T-helper 1 cell (primary cell): ENCODE measurements at places on chromosomes 13 and 19.

- DNase-seq: no peak
These were observed 1.1 kb downstream of the CLN5 start for GRCh38 chr13:76993021-76993420.

DNA sequence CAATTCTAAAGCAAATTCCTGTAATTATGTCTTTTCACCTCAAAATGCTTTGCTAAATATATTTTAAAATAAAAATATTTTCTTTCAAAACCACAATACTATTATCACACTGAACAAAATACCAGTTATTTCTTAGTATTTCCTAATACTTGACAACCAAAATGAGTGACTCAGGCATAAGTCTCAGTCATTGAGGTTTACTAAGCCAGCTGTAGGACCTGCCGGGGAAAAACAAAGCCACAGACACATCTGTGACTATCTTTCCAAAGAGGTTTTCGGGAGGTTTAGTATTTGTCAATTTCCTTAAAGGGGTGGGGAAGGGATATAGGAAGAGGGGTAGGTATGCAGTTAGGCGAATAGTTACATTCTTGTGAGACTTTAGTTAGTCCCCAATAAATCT is 3.2 kb upstream of the ZNF235 start:
- no peak for DNase-seq

- DNase-seq: peak; percentile 32
These were observed 40.6 kb upstream of the ZNF681 start for GRCh38 chr19:23799321-23799720.

DNA sequence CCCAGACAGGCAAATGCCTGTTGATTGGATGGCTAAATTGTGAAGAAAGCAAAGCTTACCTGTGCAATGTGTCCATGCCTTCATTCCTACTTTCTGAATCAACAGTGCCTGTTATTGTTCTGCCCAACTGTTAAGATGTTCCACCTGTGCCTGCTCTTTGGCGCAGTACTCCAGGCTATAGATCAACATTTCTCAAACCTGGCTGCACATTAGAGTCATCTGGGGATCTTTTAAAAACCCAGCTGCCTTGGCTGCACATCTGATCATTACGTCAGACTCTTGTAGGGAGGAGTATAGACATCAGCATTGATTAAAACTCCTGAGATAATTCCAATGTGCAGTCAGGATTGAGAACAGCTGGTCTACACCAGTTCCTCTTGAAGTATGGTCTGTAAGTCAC is 16.2 kb upstream of the CPB2 start:
- DNase-seq: no peak

- DNase-seq: no peak
These were observed 70.9 kb downstream of the PEPD start for GRCh38 chr19:33450689-33451088.

GRCh38 chr13:112434032-112434431 is 57.9 kb downstream of the SPACA7 start:
- DNase-seq: no peak

- no peak for DNase-seq
These were observed 14.0 kb upstream of the ZNF780A start for GRCh38 chr19:40104754-40105153.

GRCh38 chr13:108444448-108444847 is 174.9 kb downstream of the TNFSF13B start:
- DNase-seq: no peak

- DNase-seq: no peak
These were observed 7.2 kb upstream of the RELB start for GRCh38 chr19:44993926-44994537.

- DNase-seq: no peak
These were observed 87.9 kb downstream of the LIG4 start for GRCh38 chr13:108127406-108127805.

DNA sequence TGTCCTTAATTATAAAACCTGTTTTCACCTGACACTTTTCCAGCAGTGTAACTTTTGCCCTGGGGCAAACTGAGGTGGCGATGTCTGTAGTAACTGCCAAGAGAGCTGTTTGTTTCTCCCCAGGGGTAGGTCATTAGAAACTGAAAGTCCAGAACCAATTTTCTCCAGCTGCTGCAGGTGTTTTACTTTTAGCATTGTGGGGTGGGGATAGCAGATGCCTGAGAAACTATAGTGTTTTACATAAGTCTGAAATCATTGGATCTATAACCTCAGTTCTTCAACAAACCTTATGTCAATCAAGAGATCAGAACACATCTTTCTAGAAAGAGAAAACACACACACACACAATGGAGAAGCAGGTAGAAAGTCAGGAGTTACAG is 92.7 kb downstream of the LHFPL6 start:
- no peak for DNase-seq

DNA sequence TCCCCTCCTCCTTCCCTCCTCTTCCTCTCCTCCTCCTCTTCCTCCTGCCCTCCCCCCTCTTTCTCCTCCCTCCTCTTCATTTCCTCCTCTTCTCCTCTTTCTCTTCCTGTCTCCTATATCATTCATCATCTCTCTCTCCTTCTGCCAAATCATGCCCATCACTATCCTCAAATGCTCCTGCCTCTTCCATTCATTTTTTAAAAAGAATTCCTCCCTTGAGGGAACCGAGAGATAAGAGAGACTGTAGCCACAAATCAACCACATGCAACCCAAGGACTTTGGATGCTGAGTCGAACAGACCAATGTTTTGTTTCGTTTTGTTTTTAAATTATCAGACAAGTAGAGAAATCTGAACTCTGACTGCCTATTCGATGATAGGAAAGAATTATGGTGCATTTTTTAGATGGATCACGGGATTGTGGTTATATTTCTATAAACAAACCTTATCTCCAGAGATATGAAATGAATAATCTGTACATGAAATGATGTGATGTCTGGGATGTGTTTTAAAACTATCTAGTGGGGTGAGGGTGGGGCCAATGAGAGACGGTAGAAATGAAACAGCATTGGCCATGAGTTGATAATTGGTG is 9.5 kb upstream of the ZNF541 start:
- no peak for DNase-seq

- DNase-seq: no peak
These were observed 9.1 kb downstream of the NFIC start for GRCh38 chr19:3375221-3376090.

GRCh38 chr13:38628554-38628953 is 58.3 kb upstream of the FREM2 start:
- DNase-seq: no peak

DNA sequence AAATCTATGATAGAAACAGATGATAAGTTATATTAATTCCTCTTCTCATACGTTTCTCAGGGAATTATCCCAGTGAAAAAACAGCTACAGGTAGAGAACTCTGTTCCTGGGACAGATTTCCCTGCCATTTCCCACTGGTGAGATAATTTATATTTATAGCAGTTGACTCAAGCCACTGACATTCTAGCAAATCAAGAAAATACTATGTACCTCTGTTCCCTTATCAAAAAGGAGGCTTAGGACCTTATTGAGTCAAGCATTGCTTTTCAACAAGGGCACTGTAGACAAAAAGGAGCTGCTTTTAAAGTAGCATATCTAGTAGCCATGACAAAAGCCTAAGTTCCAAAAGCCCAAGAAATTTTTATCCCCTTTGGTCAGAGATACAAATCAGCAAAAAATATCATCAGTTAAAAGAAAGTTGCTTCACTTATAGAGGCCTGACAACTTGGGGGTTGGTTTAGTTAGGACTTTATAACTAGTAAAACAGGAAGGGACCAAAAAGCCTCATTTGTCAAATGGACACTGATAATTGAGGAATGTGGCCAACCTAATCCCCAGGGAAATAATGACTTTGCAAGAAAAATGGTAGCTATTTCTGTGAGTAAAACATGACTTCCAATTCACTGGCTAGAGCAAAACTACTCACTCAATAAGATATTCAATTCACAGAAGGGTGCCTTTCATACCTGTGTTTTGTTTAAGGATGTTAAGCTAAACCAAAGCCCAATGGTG is 652.5 kb downstream of the SLITRK1 start:
- DNase-seq: no peak

- DNase-seq: peak; percentile 62
These were observed 2.3 kb upstream of the STRN4 start for GRCh38 chr19:46748325-46749109.

- DNase-seq: no peak
These were observed 1306.9 kb downstream of the UQCRFS1 start for GRCh38 chr19:27906081-27906480.

GRCh38 chr19:54600212-54600611 is 6.8 kb downstream of the LILRA1 start:
- no peak for DNase-seq

GRCh38 chr19:57348136-57348535 is 2.9 kb upstream of the ZNF304 start:
- no peak for DNase-seq

DNA sequence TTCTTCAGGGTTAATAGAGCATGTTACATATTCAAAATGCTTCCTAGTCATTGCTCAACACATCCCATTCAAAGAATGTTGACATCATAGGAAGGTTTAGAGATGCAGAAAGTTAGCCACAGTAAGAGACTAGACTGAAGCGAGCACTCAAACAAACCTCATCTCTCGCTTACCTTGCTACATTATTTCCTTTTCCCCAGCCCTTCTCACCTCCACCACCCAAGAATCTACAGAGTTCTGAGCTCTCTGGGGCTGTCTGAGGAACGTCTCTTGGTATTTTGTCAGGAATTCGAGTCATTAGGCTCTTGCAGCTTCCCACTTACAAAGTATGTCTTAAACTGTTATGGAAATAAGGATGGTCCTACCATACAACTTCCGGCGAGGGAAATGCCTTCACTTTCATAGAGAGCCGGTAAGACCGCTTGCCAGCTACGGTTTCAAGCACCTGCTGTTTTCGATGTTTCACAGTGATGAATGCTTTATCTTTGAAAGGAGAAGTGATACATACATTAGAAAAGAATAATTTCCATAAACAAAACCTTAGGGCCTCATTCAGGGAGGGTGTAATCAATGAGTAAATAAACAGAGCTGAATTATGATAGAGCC is 65.1 kb downstream of the FLT1 start:
- no peak for DNase-seq

DNA sequence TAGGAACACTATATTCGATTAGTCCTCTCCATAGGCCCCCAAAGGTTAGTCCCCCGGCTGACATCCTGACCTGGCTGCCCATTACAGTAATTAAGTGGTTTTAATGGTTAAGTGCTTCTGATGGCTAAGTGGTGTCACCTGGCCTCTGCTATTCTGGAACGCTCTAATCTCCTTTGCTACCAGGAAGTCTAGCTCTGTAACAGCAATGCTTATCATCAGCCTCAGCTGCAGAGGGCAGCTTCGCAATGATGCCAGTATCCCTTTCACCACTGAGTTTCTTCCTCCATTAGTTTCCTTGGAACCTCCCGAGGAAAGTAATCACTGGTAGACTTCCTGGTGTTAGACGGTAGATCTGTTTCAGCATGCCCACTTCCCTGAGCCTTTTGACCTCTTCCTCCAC is 8.6 kb upstream of the RNF6 start:
- no peak for DNase-seq

DNA sequence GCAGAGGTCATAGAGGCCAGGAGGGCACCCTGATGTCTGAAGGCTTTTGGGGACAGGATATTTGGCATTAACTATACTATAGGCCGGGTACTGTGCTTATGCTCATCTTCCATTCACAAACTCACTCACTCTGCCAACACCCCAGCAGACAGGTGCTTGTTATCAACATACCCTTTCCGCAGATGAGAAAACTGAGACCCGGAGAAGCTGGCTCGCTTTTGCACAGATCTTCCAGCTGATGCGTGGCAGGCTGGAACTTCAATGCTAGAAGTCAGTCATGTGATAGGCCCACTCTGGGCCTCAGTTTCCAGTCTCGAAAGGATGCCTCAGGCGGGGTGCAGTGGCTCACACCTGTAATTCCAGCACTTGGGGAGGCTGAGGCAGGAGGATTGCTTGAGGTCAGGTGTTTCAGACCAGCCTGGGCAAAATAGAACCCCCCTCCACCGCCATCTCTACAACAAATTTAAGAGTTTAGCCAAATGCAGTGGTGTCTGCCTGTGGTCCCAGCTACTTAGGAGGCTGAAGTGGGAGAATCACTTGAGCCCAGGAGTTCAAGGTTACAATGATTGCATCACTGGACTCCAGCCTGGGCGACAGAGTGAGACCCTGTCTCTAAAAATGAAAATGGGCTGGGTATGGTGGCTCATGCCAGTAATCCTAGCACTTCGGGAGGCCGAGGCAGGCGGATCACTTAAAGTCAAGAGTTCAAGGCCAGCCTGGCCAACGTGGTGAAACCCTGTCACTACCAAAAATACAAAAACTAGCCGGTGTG is 9.5 kb downstream of the CNN1 start:
- DNase-seq: no peak

- no peak for DNase-seq
These were observed 223.5 kb upstream of the SLC10A2 start for GRCh38 chr13:103289681-103290080.

GRCh38 chr19:9901642-9902041 is 34.7 kb downstream of the OLFM2 start:
- no peak for DNase-seq

DNA sequence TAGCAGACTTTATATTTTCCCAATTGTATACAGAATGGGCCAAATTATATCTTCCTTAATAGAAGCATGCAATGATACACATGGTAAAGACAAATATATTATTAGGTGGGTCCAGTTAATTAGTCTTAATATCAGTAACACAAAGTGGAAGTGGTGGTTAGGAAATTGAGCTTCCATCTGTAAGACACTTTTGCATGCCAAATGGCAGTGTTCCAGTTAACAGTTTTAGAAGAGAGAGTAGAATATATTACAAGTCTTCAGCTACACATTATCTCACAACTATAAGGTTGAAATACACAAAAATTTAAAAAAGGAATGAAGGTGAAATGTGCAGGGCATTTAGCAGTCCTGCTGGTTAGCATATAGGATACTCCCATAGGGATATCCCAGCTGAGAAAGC is 536.5 kb downstream of the PCDH9 start:
- no peak for DNase-seq

- DNase-seq: no peak
These were observed 42.4 kb downstream of the BBC3 start for GRCh38 chr19:47188507-47189033.

DNA sequence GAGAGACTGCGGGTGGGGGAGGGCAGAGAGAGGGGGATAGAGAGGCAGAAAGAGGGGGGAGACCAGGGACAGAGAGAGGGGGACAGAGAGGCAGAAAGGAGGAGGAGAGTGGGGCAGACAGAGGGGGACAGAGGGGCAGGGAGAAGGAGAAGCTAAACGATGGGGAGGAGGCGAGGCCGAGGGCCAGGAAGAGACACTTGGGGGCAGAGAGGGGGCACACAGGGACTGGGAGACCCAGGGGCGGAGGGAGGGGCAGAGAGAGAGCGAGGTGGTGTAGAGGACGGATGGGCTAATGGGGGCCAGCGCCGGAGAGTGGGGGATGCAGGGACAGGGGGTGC is 666 bp downstream of the MEIS3 start:
- no peak for DNase-seq

- no peak for DNase-seq
These were observed 13.2 kb downstream of the MED4 start for GRCh38 chr13:48081739-48082138.
